Mucosa of descending colon (tissue), 3 donors: ENCODE measurements at places on chromosomes 6 and 20. TPM values are rescaled to one million over a fixed set of nuclear protein-coding genes. Genes with fewer than 3 reads are reported as not detected.

Gene CAGE1
- not detected for total RNA-seq

- DNase-seq = peak; percentile 56
Observed at GRCh38 chr6:31559958-31560696, 12.0 kb upstream of the LTA start.

GRCh38 chr6:20352346-20352745 lies 49.3 kb upstream of the E2F3 start:
- no peak for DNase-seq

DNA sequence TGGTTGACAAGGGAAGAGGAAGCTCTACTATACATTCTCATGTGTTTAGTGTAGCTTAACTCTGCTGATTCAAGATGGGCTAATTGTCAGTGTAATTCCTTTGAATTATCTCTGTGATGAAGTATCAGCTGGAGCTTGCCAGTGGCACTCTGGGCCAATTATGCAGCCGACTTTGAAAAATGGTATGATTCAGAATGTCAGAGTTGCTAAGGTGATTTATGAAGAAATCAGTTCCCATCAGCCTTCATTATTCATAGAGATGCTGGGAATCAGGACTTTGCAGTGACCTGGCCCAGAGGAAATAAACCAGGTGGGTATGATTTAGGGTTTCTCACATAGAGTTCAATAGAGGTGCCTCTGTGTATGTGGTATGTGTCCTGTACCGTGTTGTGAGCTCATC lies 33.4 kb downstream of the KCNS1 start:
- DNase-seq = no peak
